ENCODE measurements at places on chromosomes 3 and 15. TPM values are rescaled to one million over a fixed set of nuclear protein-coding genes. Genes with fewer than 3 reads are reported as not detected.

Gene SRGAP3
- polyA plus RNA-seq, result 3.3 TPM

Gene CASR
- polyA plus RNA-seq, result not detected

Gene TRH
- not detected for polyA plus RNA-seq

Gene CIP2A
- polyA plus RNA-seq, result 2.6 TPM

Gene SUCNR1
- polyA plus RNA-seq, result not detected

Gene RLBP1
- not detected for polyA plus RNA-seq

Gene CTDSPL2
- polyA plus RNA-seq, result 3.5 TPM

Gene COL6A5
- 0.04 TPM for polyA plus RNA-seq

Gene ASB14
- not detected for polyA plus RNA-seq

Gene THSD4
- 34.1 TPM for polyA plus RNA-seq

Gene ARHGEF3
- polyA plus RNA-seq, result 13.2 TPM

Data from esophagus (tissue), 2 donors.